ENCODE measurements at places on chromosomes 12 and 14.

GRCh38 chr12:108772247-108772646 is 40.9 kb upstream of the CORO1C start:
- DNase-seq = no peak

DNA sequence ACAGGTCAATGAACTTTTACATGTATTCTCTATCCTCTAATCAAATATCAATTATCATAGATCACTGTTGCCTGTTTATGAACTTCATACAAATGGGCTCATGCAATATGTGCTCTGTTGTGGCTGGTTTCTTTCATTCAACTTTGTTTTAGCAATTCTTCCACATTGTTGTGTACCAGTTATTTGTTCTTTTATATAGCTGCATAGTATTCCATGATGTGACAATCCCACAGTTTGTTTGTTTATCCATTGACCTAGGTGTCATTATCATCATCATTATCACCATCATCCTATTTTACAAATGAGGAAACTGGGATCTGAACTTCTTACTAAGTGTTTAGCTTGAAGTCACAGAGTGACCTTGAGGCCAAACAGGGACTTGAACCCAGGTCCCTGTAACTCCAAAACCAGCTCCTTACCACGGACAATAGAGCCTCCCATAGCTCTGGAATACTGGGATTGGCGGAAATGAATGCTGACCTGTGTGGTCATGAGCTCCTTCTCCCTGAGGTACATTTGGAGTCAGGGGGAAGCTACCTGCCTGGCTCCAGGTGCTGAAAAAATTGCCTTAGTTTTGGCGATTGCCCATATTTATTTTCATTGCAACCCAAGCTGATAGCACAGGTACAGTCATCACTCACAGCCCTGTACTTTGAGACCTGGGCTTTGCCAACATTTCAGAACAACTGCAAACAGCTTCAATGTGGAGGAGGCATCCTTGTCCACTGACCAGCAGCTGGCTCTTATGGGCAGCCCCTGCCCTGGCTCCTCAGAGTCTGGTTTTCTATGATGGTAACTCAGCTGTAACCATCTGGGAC is 9.2 kb downstream of the ZFP36L1 start:
- no peak for DNase-seq

DNA sequence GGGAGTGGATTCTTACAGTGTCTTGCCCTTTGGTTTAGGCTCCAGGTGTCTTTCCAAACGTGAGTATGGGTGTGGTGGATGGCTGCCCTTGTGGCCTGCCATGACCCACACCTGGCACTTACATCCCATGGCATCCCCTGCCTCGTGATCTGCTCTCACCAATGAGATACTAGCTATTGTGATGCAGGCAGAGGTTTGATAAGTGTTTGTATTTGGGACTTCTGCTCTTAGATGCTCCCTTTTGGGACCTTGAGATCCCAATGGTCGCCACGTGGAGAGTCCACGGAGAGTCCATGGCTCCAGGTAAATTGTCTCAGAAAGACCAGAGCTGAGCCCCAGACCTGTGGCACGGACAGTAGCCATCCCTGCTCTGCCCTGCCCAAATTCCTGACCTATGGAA is 62.5 kb downstream of the MDM2 start:
- no peak for DNase-seq

GRCh38 chr12:111034886-111035577 is 114.7 kb upstream of the MYL2 start:
- DNase-seq = no peak

All from skeletal muscle cell (primary cell).